GM03348 (cell line): ENCODE measurements at places on chromosomes 2 and 18.

DNA sequence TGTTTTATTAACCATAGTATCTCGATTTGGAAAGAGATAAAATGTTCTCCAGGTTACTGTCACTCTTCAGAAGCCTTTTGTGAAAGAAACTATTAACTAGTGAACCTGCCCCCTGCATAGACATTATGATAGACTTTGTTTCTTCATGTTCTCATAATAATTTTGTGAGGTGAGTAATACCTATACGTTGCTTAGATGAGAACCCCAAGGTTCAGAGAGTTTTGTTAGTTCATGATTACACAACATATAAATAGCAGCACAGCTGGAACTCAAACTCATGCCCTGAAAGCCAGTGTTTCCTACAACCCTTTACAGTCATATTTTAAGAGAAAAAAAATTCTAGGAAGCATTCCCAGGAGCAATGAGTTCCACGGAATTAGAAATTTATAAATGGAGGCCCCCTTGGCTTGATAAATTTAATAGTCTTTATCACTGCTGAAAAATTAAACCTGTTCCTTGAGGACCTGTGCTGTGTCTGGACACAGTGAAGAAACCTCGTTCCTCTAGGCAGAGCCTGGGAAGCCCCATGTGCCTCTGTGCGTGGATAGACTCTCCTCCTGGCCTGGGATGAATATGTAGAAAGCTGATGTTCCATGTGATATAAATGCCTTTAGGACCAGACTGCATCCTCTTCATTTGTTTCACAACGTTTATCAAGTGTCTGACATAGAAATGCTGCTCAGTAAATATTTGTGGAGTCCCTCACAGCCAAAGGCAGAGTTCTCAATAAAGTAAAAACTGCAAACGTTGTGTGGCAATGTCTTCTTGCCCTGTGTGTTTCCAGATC is 1257.0 kb upstream of the GYPC start:
- no peak for DNase-seq

DNA sequence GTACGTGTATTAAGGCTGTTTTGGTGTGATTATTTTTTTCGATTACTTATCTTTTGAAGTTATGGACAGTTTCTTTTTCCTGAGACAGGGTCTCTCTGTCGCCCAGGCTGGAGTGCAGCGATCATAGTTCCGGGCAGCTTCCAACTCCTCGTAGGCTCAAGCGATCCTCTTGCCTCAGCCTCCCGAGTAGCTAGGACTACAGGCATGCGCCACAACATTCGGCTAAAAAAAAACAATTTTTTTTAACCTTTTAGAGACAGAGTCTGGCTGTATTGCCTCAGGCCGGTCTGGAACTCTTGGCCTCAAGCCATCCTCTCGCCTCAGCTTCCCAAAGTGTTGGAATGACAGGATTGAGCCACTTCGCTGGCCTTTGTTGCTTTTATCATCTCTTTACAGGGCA is 945 bp downstream of the HAT1 start:
- DNase-seq, result peak; percentile 14

DNA sequence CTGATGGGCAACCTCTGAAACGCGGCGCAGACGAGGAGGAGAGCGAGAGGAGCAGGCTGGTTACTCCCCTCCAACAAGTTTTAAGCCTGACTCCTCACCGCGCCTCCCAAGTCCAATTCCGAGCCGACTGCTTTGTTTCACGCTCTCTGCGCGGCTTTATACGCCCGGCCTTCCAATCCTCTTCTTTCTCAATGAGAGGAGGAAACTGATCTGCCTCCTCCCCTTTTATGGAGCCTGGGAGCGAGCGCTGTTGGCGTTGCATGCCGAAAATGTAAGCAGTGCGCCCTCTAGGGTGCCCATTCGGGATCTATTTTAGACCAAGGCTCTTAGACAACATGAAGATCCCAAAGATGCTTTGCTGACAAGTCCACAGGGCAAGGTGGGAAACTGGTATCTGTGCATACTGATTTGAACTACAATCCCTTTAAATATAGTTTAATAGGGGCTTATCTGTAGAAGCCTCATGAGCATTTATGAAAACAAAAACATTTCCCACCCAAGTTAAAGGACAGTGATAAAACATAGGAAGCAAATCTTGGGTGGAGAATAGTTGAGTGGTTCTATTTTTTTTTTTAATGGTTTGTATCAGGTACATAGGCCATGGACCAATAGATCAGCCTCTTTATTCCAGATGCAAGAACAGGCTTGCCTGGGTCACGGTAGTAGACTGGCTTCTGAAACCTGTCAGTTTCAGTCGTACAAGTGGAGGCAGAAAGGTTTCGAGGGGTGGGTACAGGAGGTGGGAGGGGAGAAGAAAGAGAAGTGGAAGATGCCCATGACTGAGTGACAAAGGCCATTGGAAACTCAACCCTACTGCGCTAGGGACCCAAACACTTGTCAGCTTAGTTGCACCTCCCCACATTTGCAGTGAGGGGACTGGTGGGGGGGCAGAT is at the start of gene RND3:
Gene RND3 (minus strand): TSS at position 131 of the 893 bp plus-strand sequence. CDS start 250 bp downstream, outside the sequence.
- peak; percentile 92 for DNase-seq

DNA sequence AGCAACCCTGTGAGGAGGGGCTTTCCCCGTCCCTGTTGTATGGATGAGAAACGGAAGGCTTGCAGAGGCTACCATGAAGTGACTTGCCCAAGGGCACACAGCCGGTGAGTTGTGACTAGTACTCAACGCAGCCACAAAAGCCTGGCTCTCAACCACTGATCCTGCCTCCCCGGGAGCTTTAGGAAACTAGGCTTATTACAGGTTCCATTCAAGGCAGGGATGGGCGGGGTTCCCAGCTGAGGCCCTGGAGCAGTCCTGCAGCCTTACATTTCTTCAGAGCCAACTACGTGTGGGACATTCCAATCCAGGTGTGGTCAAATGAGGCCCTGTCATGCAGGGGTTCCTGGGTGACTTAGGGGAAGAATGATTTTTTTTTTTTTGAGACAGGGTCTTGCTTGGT is 59.6 kb downstream of the MEX3C start:
- DNase-seq, result no peak

DNA sequence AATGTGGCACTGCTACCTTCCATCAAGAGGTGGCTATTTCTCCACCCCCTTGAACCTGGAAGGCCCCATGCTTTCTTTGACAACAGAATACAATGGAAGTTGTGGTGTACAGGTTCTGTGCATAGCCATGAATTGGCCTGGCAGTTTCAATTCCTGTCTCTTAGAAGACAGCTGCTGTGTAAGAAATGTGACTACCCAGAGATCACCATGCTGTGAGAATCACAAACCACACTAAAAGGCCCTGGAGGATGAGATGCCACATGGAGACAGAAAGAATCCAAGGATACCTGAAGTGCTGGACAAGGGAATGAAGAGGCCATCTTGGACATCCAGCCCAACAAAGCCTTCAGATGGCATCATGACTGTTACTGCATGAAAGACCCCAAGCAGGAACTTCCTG is 47.7 kb upstream of the EHBP1 start:
- DNase-seq, result no peak

GRCh38 chr2:30666266-30666874 is 140.9 kb downstream of the CAPN13 start:
- peak; percentile 46 for DNase-seq

- no peak for DNase-seq
Observed at GRCh38 chr2:185785851-185786473, 47.4 kb downstream of the FSIP2 start.

- no peak for DNase-seq
Observed at GRCh38 chr2:152485954-152486736, 151.2 kb downstream of the FMNL2 start.

- no peak for DNase-seq
Observed at GRCh38 chr18:77658751-77659448, 409.3 kb downstream of the GALR1 start.

DNA sequence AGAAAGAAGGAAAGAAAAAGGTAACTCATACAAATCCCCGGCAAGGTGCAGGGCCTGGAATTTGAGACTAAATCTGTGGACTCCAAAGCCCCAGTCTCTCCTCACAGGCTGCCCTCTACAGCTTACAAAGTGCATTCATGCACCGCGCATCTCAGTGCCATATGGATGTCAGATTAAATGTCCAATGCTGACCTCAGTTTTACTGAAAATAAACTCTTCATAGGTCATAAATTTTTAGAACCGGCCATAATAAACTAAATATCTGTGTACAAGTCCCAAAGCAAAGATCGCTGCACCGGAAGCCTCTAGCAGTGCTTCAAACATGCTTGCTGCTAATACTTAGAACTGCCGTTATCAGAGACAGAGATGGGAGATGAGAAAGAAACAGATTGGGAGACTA is 17.7 kb downstream of the ST6GAL2 start:
- no peak for DNase-seq

GRCh38 chr2:34423301-34423700 is 824.2 kb upstream of the FAM98A start:
- no peak for DNase-seq

- peak; percentile 53 for DNase-seq
Observed at GRCh38 chr2:70041663-70042062, 45.6 kb upstream of the PCBP1 start.

DNA sequence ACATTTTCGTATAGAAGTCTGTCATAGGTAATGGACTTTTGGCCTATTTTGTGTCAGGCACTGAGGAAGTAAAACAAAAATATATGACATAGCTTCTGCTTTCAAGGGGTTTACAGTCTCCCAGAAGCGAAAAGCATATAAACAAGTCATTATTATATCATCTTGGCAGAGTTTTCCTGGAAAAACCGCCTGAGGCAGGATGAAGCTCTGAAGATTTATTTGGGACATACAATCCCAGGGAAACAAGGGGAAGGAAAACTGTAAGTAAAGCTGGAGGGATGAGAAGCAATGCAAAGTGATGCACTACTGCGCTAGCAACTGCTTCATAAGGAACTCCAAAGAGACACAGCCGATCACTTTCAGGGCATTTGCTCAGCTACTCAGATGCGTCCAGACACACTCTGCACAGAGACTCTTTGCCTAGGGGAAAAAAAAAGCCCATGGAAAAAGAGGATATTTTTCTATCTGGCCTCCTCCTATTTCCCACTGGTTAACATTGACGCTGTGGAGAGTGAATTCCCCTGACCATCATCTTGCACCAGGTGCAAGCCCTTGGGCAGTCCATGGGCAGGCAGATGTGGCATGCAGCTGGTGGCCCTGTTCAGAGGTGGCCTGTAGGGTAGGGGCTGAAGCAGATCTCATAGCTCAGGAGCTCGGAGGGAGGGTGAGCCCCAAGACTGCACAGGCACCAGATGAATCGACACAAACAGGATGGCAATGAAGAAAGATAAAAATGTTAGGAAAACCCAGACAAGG is 158.1 kb downstream of the METTL4 start:
- DNase-seq, result no peak

DNA sequence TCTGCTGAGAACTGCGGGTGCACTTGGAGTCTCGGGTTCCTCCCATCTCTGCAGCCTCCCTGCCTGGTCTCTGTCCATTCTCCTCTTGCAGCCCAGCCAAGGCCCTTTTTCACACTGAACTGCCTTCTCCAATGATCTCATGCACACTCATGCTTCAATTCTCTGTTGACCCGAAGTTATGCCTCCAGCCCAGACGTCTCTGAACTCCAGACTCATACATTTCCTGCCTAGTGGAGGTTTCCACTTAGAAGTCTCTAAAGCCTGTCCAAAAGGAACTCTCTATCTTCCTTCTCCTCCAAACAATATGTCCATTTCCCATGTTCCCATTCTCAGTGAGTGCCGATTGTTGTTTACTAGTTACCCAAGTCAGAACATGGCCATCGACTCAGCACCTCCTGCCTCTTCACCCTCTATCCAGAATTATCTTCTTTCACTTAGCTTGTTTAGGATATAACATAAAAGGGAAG is 155.2 kb downstream of the IRS1 start:
- peak; percentile 57 for DNase-seq

- no peak for DNase-seq
Observed at GRCh38 chr2:96213379-96213778, 4.8 kb upstream of the STARD7 start.

GRCh38 chr2:105215586-105216192 is 25.9 kb upstream of the GPR45 start:
- no peak for DNase-seq

- DNase-seq, result no peak
Observed at GRCh38 chr2:57182916-57183315, 863.7 kb upstream of the VRK2 start.

- DNase-seq, result no peak
Observed at GRCh38 chr18:24825397-24825796, 365.0 kb downstream of the HRH4 start.

GRCh38 chr2:46493241-46493970 is 14.0 kb downstream of the TMEM247 start:
- DNase-seq, result peak; percentile 74

DNA sequence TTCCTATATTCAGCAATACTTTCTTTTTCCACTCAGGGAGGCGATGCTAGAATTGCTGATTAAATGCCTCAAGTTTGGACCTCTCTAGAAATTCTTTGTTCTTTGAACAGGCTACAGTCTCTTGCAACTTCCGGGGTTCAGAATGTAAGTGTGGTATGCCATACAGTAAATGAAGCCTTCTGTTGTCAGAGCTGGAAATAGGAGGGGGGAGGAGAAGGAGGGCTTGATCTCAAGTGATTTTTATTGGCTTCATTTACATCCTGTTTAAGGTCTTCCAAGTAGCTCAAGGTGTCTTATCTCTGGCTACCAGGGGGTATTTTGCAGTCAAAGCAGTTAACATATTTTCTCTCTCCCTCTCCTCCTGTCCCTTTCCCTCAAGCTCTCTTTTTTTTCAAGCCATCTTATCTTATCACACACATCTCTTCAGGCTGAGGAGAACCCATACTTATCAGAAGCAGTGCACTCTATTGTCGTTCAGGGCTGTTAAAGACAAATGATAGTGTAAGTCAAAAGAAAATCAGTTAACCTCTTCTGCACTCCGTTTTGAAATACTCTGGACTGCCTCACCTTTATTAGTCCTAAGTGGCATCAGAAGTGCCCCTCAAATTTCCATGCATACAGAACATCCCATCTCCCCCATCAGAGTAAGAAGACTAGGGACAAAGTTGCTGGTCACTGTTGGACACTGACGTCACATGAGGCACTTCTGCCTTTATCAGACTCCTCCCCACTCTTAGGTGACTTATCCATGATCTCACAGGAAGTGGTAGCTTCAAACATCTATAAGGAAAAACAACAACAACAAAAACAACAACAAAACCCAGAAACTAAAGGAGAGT is 112.2 kb downstream of the ZNF521 start:
- DNase-seq, result no peak
